ENCODE measurements at places on chromosomes 7 and 10.

GRCh38 chr10:71644307-71645180 is 75.0 kb downstream of the C10orf105 start:
- DNase-seq, result no peak

GRCh38 chr10:122181041-122181732 is 89.9 kb upstream of the BTBD16 start:
- DNase-seq, result no peak

DNA sequence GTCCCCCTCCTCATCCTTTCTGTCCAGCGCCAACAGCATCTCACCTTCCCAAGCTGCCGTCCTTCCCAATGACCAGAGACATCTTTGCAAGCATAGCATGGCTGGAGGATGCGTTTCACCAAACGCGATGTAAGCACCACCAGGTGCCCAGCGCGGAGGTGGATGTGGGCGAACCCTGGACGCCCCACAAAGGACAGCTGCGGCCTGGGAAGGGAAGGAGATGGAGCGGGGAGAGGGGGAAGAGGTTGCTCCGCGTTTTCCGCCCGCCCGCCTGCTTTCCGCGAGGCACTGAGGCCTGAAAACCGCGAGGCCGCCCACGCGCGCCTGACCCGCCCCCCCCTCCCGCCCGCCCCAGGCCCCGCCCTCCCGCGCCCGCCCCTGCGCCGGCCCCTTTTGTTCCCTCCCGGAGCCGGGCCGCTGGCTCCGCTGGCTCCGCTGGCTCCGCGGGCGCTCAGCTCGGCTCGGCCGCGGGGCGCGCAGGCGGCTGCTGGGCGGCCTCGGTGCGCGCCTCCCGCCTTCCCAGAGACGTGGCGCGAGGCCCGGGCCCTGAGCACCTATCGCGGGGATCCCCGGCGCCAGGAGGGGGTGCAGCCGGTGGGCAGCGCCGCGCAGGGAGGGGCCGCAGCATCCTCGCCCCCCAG is at the start of gene CLIP2:
TSS of gene CLIP2 (plus strand) at position 390 of the 641 bp plus-strand sequence. CDS start 28,140 bp downstream, outside the sequence.
- DNase-seq, result peak; percentile 83

DNA sequence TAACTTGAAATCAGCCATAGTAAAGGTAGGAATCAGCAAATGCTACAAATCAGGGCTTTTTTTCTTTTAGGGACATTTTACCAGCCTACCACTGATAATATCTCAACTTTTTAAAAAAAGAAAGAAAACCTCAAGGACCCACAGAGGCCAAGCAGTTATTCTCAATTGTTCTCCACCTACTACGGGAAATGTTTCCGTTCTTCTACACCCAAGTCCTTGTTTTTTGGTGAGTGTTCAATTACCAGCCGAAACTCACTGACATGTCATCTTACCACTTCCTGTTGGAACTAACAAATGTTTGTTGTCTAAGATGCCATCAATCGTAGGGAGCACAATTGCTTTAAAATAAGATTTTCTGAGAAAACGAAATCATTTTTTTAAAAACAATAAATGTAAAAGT is 50.2 kb upstream of the CDK1 start:
- DNase-seq, result no peak

GRCh38 chr7:20737840-20738448 is 48.7 kb downstream of the SP8 start:
- DNase-seq, result peak; percentile 49

DNA sequence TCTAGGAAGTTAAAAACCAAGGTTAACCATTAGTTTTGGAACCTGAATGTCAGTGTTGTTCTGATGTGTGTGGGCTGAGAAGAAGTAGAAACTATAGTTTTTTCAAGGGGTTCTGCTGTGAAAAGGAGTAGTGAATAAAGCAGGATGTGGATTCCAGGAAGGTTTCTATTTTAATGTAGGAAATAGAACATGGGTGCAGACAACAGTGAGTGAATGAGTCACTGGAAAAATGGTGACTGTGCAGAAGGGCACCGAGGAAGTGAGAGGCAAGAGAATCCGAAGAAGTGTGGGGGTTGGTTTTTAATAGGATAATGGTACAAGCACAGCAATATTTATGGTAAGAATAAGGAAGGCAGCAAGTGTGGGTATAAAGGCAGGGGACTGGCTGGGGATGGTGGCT is 120.4 kb downstream of the ARHGAP21 start:
- DNase-seq, result no peak

DNA sequence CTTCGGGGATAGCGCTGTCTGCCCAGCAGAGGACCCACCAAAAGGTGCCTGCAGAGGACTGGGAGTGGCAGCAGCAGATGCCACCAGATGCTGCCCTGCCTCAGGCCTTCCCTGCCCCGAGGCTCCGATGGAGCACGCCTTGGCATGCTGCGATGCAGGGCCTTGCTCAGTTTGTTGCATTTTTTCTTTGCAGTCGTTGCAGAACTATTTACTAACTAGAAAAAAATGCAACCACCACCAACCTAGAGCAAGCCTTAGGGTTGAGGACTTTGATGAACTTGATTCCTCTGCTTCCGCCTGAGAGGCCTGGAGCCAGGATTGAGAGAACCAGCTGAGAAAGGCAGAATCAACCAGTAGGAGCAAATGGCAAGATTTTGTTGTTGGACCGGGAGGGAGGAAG is 585.6 kb upstream of the MKI67 start:
- DNase-seq, result no peak

GRCh38 chr10:101367569-101368453 is 13.8 kb downstream of the BTRC start:
- no peak for DNase-seq

GRCh38 chr7:150404805-150405583 is 25.9 kb downstream of the ZNF775 start:
- DNase-seq, result peak; percentile 95

Data from HuH-7 (cell line).